ENCODE measurements at places on chromosomes 16 and 17. TPM values are rescaled to one million over a fixed set of nuclear protein-coding genes. Genes with fewer than 3 reads are reported as not detected.

GRCh38 chr17:8189711-8190477 is at the start of gene BORCS6:
TSS of gene BORCS6 (minus strand) at chr17:8190180. CDS start at chr17:8190140, 40 bp downstream.
- H3K4me3 ChIP-seq = peak within 1 kb of the TSS; percentile 75
- DNase-seq = peak; percentile 98
- H3K27ac ChIP-seq = no peak within 1 kb of the TSS
- no peaks in the 10 kb centered on the region for H3K36me3 ChIP-seq
- peaks cover 21% of the 10 kb centered on the region for H3K27me3 ChIP-seq
- peaks cover 10% of the 10 kb centered on the region for H3K4me1 ChIP-seq

Gene KRTAP9-4
- not detected for total RNA-seq

- H3K4me1 ChIP-seq = peaks cover 14% of the 10 kb centered on the region
- no peaks in the 10 kb centered on the region for H3K27me3 ChIP-seq
- H3K4me3 ChIP-seq = peak overlapping the region; percentile 94
These were observed 350 bp upstream of the NEURL4 start for GRCh38 chr17:7329374-7329996.

GRCh38 chr17:63945784-63946439 is 13.8 kb upstream of the CD79B start:
- no peaks in the 10 kb centered on the region for H3K27me3 ChIP-seq
- no peaks in the 10 kb centered on the region for H3K36me3 ChIP-seq

Gene KRTAP9-1
- not detected for total RNA-seq

DNA sequence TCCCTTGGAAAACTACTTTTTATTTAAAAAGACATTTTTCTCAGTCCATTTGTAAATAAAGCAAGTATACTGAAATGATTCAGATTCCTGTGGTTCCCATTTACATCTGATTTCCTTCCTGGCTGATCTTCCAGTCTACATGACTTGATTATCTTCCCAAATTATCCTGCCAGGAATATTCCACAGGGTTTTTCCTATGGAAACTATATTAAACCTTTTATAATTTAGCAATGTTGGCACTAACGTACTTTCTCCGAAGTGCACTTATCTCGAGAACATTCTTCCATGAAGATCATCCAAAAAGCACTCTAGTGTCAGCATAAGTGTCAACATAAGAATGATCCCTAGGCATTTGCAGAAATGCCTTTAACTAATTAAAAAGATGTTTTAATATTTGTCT is 347.7 kb upstream of the KIF2B start:
- no peak overlapping the region for H3K4me3 ChIP-seq
- H3K4me1 ChIP-seq = no peaks in the 10 kb centered on the region
- no peaks in the 10 kb centered on the region for H3K27me3 ChIP-seq
- no peak for DNase-seq

Gene TOX3
- 44.2 TPM for total RNA-seq

Gene MYH8
- not detected for total RNA-seq

Gene KRTAP4-1
- total RNA-seq = not detected

Gene GAN
- total RNA-seq = 22.0 TPM

DNA sequence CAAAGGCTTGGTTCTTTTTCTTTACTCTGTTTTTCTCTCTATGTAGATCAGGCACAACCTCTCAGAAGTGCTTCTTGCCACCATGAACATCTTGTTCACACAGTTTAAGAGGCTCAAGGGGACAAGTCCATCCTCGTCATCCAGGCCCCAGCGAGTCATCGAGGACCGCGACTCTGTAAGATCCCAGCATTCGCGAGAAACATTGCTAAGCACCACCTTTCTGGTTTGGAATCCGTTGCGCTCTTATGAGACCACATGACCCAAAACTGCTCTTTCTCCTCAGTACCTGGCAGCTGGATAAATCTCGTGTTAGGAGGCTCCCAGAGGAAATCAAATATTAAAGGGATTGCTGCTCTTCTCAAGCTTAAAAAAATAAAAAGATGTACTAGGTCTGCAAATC is 23.3 kb upstream of the SLC12A3 start:
- H3K27ac ChIP-seq = no peak overlapping the region
- peaks cover 4% of the 10 kb centered on the region for H3K36me3 ChIP-seq
- H3K4me1 ChIP-seq = no peaks in the 10 kb centered on the region
- no peak for DNase-seq

DNA sequence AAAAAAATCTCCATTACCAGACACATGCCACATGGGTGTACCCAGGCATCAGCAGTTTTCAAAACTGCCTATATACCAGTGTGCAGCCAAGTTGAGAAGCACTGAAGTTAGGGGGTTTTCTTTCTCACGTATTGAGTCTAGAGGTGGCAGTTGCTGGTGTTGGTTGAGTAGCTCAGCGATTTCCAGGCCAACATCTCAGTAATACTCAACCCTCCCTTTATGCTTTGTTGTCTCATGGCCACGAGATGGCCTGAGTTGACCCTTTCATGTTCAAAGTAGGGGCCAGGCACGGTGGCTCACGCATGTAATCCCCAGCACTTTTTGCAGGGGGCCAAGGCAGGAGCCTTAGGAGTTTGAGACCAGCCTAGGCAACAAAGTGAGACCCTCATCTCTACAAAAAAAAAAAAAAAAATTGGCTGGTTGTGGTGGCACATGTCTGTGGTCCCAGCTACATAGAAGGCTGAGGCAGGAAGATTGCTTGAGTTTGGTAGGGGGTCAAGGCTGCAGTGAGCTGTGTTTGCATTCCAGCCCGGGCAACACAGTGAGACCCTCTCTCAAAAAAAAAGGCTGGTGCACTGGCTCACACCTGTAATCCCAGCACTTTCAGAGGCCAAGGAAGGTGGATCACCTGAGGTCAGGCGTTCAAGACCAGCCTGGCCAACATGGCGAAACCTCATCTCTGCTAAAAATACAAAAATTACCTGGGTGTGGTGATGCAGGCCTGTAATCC is 10.8 kb downstream of the LRRC3C start:
- no peaks in the 10 kb centered on the region for H3K36me3 ChIP-seq
- no peak overlapping the region for H3K4me3 ChIP-seq
- H3K4me1 ChIP-seq = peaks cover 3% of the 10 kb centered on the region
- H3K27ac ChIP-seq = no peak overlapping the region
- no peaks in the 10 kb centered on the region for H3K27me3 ChIP-seq

DNA sequence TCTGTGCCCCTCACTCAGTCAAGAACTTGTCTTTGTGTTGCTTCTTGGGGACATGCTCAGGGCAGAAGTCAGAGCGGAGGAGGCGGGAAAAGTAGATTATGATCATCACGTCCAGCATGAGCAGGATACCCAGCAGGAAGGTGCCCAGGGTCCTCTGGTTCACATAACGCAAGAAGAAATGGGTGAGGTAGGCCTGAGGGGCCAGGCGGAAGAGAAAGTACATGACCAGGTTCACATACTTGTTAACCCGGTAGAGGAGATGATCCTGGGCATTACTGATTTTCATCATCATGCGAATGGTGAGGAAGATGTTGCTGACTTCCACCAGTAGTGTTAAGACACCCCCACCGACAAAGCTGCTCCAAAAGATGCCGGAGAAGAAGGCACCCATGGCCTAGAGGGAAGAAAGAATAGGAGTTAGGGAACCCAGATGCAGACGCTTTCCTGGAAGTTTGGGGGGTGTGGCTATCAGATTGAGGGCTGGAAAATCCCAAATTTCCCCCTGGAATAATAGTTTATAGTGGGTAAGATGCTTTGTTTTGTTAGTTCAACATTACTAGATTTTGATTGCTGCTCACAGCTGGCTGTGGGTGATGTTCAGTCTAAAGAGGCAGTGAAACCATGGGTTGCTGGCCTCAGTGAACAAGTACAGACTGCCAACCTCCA is 1.4 kb downstream of the TLCD1 start:
- no peaks in the 10 kb centered on the region for H3K27me3 ChIP-seq
- peak overlapping the region; percentile 69 for H3K4me3 ChIP-seq

Gene DPEP1
- 0.24 TPM for total RNA-seq

DNA sequence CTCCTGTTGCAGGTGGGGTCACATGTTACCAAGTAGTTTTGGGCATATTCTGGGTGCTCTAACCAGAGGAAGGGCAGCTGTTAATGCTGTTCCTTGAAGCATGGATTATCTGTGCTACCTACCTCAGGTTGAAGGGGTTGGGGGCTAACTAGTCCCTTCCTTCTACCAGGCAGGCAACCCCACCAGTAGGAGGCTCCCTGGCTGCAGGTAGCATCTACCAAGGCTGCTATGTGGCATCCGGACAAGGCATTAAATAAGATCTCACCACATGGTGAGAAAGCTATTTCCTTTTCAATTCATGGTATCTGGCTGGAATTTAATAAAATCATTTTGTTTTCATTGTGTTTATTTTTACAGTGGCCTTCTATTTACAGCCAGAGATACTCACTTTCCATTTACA is 62.5 kb downstream of the CACNG3 start:
- H3K4me1 ChIP-seq = no peaks in the 10 kb centered on the region
- peak; percentile 21 for DNase-seq
- H3K4me3 ChIP-seq = no peak overlapping the region

Gene VPS9D1
- total RNA-seq = 4.7 TPM

DNA sequence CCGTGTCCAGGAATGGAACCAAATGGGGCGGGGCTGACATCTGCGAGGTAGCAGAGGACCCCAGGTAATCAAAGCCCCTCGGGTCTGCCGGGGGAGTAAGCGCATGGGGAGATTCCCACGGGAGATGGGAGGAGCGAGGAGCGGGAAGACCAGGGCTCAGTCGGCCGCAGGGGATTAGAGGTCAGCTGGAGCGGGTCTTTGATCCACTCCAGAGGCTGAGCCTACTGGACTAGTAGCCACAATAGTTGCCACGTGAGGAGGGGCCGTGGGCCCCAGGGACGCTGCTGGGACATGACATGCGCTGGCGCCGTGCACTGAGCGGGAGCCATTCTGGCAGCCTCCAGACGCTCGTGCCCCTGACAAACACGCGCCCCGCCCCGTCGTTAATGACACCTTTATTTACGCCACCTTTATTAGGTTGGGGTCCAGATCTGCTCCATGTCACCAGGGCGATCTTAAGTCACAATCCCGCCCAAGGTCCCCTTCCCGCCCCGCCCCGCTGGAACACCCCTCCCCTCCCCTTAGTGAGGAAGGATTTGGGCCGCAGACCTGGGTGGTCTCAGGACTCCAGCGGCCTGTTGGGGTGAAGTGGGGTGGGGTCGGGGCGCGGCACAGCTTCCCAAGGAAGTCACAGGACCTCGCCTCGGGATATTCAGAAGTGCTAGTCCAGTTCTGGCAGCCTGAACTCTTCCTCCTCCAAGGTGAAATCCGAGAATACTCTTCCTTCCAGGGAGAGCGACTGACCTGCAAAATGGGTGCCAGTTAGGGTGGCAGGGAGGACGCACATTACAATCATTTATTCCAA is 15.0 kb downstream of the PPY start:
- peak overlapping the region; percentile 32 for H3K4me3 ChIP-seq
- peaks cover 15% of the 10 kb centered on the region for H3K4me1 ChIP-seq
- no peaks in the 10 kb centered on the region for H3K36me3 ChIP-seq
- peaks cover 49% of the 10 kb centered on the region for H3K27me3 ChIP-seq
- DNase-seq = peak; percentile 69
- H3K27ac ChIP-seq = no peak overlapping the region

Gene SEPTIN12
- total RNA-seq = not detected

Gene PRSS27
- total RNA-seq = 1.8 TPM

- peak; percentile 28 for DNase-seq
- no peaks in the 10 kb centered on the region for H3K36me3 ChIP-seq
- no peak overlapping the region for H3K27ac ChIP-seq
These were observed 37.5 kb downstream of the ERCC4 start for GRCh38 chr16:13957197-13958078.

DNA sequence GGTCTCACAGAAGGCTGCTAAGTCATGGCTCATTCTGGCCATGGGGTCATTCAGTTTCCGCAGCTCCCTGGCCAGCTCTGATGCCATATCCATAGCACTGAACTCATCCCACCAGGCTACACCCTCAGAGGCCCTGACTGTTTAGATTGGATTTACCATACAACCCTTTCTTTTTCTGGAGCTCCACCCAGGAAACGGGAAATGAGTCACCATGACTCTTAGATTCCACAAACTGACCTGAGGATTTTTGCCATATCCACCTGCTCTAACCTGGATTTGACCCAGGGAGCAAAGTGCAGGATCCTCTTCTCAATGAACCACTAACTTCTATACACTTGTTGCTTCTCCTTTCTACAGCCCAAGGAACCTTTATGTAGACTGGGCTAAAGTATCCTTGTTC is 20.3 kb upstream of the CALB2 start:
- no peak for DNase-seq
- H3K36me3 ChIP-seq = no peaks in the 10 kb centered on the region
- no peak overlapping the region for H3K27ac ChIP-seq
- no peaks in the 10 kb centered on the region for H3K27me3 ChIP-seq
- no peaks in the 10 kb centered on the region for H3K4me1 ChIP-seq
- H3K4me3 ChIP-seq = no peak overlapping the region

GRCh38 chr16:83956336-83957289 is 3.6 kb downstream of the OSGIN1 start:
- H3K4me1 ChIP-seq = peaks cover 10% of the 10 kb centered on the region
- no peaks in the 10 kb centered on the region for H3K36me3 ChIP-seq
- peaks cover 20% of the 10 kb centered on the region for H3K27me3 ChIP-seq
- peak; percentile 92 for DNase-seq
- H3K27ac ChIP-seq = no peak overlapping the region

DNA sequence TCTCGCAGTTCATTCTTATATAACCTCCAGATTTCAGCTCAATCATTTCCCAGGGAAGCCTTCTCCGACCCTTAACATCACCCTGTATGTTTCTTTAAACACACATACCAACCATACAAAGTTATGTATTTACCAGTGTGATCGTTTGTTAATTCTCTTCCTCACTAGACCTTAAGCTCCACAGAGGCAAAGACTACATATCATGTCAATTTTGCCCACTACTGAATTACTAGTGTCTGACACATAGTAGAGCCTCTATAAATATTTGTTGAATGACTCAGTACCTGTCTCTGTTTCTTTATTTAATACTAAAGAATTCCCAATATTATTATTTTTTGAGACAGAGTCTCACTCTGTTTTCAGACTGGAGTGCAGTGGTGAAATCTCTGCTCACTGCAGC is 137.2 kb downstream of the SHISA9 start:
- H3K27ac ChIP-seq = no peak overlapping the region
- no peaks in the 10 kb centered on the region for H3K27me3 ChIP-seq
- DNase-seq = no peak
- no peaks in the 10 kb centered on the region for H3K36me3 ChIP-seq
- no peak overlapping the region for H3K4me3 ChIP-seq

Gene HSF4
- not detected for total RNA-seq

Gene TAF1C
- 23.3 TPM for total RNA-seq

All from neural progenitor cell (in vitro differentiated cells).